Right ventricle myocardium superior (tissue), 1 donor: ENCODE measurements at places on chromosomes 6 and 20. TPM values are rescaled to one million over a fixed set of nuclear protein-coding genes. Genes with fewer than 3 reads are reported as not detected.

GRCh38 chr6:111342913-111343312, 140.1 kb downstream of the REV3L start:
- DNase-seq = no peak

DNA sequence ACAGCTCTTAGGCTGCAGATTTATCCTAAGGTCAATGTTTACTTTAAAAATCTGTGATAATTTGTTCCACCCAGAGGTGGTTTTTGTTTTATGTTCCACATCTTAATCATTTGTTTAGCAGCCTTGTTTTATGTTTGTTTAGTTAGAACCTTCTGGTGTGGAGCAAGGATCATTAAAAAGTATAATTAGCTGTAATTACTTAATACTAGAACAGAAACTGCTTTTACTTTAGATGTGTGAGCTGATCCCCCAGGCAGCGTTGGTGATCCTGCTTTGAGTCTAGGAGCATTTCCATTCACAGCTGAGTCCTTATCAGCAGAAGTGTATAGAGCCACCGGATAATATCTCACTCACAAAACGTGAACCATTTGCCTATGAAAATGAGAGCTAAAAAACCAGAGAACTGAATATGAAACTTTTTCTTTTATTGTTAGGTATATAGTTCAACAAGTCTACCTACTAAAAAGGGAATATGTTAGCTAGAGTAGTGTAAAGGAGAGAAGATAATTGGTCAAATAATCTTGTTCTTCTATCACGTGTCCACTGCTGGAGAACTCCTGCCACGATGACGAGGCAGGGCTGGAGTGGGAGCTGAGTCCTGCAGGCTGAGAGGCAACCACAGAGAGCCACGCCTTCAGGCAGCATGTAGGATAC, 78.5 kb downstream of the TRMT11 start:
- no peak for DNase-seq

CASS4 gene
- 0.40 TPM for total RNA-seq

DNA sequence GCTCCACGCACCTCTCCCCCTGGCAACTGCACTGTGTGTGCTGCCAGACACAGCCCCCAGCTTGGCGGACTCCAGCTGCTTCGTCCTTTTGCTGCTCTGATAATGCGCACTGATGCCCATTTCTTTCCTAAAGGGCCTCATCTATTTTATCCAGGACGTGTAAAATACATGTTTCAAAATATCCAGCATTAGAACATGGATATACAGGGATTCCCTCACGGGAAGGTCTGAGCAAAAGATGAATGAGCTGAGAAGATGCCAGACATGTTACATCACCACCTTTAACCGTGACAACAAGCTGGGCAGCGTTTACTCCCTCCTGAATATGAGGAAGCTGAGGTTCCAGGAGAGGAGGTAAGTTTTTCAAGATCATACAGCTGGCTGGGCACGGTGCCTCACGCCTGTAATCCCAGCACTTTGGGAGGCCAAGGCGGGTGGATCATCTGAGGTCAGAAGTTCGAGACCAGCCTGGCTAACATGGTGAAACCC, 32.8 kb downstream of the TNXB start:
- peak; percentile 75 for DNase-seq

- no peak for DNase-seq
Measured at GRCh38 chr6:134627707-134628106, 309.8 kb upstream of the SGK1 start.

- DNase-seq = no peak
Measured at GRCh38 chr20:14963262-14963663, 625.9 kb upstream of the FLRT3 start.

- no peak for DNase-seq
Measured at GRCh38 chr6:37982317-37982716, 162.8 kb downstream of the ZFAND3 start.

- DNase-seq = no peak
Measured at GRCh38 chr20:38059832-38060231, 26.3 kb downstream of the RPRD1B start.

DNA sequence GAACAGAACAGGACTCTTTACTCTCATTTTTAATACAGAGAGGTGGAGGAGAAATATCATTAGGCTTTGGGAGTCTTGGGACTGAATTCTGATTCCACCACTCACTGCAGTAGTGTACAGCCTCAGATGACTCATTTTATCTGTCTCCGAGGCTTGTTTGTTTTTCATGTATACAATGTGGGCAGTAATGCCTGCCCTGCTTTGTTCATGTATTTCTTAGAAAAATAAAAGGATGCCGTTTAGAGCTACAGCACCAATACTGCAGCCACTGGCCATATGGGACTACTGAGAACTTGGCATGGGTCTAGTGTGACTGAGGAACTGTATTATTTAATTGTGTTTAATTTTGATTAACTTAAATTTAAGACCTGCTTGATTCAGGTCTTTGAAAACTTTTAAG, 41.2 kb upstream of the JAG1 start:
- DNase-seq = no peak

RING1 gene
- total RNA-seq = 26.4 TPM

GRCh38 chr6:162364488-162364887, 363.1 kb downstream of the PRKN start:
- DNase-seq = no peak

DNA sequence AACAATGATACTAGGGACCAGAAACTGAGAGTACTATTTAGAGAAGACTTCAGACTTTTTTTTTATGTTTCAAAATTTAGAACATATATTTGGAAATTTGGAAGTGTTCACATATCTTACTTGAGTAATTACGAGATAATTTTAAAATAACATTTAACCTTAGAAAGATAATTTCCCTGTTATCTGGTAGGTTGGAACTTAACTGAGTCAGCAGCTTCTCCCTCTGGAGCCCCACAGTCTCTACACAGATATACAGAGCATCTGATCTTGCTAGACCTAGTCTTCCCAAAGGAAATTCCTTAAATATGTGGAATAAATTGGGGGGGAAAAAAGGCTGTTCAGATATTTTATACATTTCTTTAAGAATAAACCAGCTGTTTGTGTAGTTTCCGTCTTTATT, 48.6 kb downstream of the TSPYL4 start:
- DNase-seq = no peak

DNA sequence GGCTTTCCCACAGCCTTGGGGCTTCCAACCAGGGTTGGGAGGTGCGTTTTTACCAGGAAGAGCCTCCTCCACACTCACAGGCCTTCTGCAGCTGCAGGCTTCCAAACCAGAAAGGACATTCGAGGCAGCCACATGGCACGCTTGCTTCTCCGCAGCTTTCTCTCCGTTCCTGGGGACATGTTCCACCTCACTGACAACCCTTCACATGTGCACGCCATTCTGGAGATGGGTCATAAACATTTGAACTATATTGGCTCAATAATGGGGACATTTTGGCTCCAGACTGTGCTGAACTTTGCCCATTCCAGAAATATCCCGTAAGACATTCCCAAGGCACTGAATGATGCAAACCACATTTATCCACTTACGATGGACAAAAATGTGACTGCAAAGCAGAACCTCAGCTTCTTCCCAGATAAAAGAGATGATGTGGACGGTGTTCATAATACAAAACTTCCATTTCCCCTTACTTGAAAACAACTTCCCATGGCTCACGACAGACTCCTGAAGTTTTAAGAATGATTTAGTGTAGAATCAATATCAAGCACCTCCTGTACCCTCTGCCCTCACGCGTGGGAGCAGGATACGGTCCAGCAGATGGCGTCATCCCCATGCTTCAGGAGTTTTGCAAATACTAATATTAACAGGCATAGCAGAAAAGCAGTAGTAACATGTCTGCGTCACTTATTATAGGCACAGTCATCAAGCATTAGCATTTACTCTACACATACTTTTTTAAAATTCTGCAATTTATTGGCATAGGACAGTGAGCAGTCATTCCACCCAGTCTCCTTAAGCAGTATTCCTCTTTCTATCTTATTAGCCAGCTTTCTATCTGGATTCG, 25.4 kb upstream of the FOXF2 start:
- DNase-seq = peak; percentile 64
